ENCODE measurements at places on chromosomes 16 and 17.

DNA sequence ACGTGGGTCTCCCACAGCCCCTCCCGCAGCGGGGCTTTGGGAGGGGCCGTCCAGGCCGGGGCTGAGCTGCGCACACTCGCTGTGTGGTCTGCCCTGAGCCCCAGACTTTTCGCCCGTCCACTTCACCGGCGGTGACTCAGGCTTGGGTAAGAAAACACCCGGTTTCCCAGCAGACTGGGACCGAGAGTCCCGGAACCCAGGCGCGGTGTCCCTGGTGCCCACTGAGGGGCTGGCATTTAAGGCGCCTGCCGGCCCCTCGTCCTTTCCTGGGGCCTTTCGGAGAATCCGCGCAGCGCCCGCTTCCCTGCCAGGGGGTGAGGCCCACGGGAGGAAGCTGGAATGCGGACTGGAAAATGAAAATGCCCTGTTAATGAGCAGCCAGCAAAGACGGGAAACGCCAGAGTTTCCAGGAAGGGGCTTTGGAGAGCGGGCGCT is 100.3 kb downstream of the C16orf95 start:
- no peak for DNase-seq

DNA sequence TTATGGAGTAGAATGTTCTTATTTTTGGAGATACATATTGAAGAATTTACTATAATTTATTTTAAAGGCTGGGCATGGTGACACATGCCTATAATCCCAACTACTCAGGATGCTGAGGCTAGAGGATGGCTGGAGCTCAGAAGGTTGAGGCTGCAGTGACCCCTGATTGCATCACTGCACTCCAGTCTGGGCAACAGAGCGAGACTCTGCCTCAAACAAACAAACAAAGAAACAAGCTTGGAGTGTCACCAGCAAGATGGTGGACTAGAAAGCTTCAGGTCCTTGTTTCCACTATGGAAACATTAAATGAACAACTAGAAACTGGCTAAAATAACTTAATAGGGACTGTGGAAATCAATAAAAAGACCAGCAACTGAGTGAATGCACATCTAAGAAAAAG is 17.9 kb upstream of the GPT2 start:
- no peak for DNase-seq

- DNase-seq, result no peak
Measured at GRCh38 chr16:85222155-85222863, 110.0 kb upstream of the CIBAR2 start.

- no peak for DNase-seq
Measured at GRCh38 chr17:36185416-36185815, 9.0 kb upstream of the TBC1D3B start.

- no peak for DNase-seq
Measured at GRCh38 chr16:50887500-50888298, 145.8 kb downstream of the CYLD start.

DNA sequence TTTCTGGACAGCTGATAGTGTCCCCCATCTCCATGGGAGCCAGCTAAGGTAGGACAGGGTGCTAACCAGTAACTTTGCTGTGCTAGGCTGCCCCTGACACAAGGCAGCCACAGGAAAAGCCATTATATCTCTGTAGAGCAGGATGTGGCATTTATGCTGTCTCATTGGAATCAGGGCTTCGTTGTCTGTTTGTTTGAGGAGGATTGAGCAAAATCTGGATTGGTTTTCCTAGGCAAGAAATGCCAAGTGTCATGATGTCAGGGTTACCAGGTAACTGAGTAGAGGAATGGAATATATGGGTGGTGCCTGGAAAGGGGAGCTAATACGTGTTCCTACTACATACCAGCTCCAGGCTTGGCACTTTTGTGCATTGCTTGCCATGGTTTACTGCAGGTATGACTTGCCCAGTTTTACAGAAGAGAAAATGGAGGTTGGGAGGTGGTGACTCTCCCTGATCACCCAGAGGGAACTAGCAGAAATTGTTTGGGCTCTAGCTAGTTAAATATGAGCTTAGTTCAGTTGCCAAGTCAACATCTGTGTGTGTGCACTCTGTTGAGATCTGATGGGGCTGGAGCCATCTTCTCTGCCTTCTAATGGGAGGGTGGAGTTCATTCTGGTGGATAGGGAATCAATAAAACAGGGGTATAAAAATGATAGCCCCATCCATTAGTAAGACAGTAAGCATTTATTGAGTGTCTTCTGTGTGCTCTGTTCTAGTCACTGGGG is 33.9 kb downstream of the GNAO1 start:
- DNase-seq, result no peak
